ENCODE measurements at places on chromosomes 5 and 9.

DNA sequence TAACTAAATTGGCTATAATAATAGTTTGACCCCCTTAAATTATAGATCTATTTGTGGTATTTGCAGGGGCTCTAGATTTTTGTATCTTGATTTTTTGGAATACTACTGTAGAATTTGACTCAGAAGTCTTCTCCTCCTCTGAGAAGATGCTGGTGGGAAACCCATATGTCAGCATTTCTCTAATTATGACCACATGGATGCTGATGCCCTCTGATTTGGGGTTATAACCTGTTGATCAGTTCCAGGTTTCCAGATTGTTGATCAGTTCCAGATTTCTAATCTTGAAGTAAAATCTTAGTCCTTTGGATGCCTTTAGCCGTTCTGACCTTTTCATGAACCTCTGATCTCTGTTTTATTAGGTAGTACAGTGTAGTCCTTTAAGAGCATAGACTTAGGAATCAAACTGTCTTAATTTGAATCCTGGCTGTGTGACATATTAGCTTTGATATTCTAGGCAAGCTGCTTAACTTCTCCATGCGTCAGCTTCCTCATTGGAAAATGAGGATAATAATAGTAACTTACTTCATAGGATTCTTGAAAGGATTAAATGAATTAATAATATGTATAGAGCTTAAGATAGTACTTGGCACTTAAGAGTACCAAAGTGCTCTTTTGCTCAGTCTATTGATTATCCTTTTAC lies 8.1 kb downstream of the FSD1L start:
- DNase-seq: no peak

DNA sequence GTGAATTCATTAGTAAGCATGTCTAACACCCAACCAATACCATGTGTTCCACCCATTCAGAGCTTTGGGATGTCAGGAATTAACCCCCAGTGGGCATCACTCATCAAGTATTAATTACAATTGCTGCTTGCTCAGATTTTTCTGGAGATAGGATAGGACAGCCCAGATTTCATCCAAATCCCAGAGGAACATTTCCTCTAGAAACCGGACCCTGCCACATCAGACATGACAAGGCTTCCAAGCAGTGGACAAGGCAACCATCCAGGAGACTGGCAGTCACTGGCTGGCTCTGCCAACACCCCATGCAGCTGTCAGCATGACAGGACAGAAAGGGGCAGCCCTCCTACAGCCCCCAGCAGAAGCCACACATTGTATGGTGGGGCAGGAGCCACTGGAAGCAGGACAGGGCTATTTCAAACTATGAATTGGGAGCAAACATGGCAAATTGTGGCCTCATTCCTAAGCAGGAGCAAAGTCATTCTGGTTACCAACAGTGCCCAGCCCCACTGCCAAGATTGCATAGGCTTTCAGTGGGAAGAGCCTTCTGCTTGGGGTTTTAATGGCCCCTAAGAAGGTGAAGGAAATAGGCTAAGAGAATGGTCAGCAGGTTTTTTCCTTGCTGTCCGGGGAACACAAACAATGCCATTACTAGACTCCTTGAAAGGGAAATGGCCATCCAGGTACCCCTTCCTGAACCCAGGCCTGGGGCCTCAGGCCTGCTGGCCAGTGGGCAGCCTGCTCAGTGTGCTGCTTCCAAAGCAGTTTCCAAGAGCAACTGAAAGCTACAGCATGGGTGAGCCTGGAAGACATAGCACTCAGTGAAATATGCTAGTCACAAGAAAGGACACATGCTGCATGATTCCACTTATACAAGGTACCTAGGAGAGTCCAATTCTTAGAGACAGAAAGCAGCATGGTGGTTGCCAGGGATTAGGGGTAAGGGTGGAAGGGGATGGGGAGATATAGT lies 294.7 kb upstream of the SLC30A5 start:
- no peak for DNase-seq

- DNase-seq: no peak
These were observed 61.9 kb downstream of the SNX24 start for GRCh38 chr5:122907276-122907675.

DNA sequence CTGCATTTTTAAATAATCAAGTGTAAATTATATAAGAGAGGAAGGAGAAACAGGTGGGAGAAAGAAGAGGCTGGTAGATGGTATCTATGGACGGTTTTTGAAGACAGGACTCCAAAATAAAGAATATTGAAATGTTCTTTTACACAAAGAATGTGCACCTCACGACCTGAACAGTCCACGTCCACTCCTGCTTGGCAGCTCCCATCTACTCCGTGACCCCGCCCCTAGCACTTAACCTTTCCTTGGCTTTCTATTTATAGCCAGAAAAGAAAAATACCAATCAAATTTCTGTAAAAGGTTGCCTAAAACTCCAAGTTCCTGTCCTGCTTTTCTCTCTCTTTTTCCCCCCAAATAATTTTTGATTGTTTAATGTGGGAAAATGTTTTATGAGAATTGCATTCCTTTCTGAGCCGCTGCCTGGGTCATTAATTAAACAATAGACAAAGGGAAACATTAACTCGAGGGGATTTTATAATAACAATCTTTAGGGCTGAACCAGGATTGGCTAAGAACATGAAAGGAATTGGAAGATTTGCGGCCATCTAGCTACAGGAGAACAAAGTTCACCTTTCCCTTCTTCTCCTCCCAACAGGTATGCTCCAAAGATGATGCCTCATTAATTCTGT lies 173.6 kb upstream of the MAP3K1 start:
- no peak for DNase-seq

DNA sequence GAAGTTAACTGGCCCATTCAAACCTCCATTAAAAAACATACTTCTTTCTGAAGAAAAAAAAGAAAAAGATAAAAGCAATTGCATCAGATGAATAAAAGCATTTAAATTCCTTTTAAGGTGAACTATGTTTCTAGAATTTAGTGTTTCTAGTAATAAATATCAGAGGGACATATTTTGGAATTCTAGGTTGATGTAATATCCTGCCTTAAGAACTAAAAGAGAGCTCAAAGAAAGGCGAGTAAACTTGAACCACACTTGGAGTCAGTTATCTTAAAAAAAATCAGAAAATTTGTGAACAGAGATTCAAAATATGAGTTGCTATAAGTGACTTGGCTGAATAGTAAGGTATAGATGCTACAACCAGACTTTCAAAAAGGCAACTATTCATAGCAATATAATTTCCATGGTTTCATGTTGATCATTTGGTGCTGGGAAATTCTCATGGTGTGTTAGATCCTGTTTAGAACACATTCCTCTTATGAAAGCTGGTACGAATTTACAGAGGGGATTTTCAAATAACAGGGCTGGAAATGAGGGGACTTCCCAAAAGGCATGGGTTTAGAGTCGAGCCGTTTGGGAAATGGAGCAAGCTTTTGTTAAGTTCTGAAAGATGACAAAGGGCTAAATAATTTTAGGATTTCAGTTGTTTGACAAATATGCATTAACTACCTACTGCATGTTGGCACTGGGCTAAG lies 37.6 kb upstream of the RAI14 start:
- no peak for DNase-seq

DNA sequence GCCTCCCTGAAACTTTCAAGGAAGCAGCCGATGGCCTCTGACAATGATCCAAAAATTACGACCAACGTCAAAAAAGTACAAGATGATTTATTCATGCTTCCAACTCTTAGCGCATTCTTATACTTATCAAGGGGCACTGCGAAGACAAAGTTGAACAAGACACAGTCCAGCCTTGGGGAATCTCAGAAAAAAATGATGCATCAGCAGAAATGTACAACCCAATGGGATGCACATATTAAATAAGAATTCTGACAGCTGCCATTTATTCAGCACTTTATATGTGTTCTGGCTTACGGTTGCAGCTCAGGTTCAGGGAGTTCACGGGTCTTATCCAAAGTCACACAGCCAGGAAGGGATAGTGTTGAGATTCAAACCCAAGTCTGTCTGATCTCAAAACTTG lies 96.0 kb upstream of the CPLX2 start:
- no peak for DNase-seq

- no peak for DNase-seq
These were observed 65.2 kb upstream of the SLC25A51 start for GRCh38 chr9:37969130-37969529.

- DNase-seq: no peak
These were observed 238.5 kb downstream of the KDM4C start for GRCh38 chr9:6996061-6996854.

GRCh38 chr5:135508496-135509005 lies 27.2 kb downstream of the NEUROG1 start:
- DNase-seq: no peak

DNA sequence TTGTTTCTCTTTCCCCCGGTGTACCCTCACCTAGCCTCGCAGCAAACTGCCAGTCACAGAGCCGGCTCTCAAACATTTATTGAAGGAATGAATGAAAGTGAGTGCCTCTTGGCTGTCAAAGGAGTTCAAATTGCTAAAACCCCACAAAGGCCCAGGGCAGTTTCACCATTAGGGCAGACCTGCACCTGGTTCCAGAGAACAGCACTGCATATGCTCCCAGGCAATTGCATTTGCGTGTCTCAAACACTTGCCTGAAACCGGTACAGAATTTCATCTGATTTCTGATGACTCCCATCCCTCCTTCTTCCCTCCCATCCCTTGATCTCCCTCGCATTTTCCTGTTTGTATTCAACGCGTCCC lies 165.6 kb upstream of the ZNF462 start:
- no peak for DNase-seq

GRCh38 chr9:92746567-92747458 lies 17.8 kb downstream of the BICD2 start:
- DNase-seq: no peak

GRCh38 chr5:98470747-98471146 lies 302.7 kb upstream of the RGMB start:
- no peak for DNase-seq

DNA sequence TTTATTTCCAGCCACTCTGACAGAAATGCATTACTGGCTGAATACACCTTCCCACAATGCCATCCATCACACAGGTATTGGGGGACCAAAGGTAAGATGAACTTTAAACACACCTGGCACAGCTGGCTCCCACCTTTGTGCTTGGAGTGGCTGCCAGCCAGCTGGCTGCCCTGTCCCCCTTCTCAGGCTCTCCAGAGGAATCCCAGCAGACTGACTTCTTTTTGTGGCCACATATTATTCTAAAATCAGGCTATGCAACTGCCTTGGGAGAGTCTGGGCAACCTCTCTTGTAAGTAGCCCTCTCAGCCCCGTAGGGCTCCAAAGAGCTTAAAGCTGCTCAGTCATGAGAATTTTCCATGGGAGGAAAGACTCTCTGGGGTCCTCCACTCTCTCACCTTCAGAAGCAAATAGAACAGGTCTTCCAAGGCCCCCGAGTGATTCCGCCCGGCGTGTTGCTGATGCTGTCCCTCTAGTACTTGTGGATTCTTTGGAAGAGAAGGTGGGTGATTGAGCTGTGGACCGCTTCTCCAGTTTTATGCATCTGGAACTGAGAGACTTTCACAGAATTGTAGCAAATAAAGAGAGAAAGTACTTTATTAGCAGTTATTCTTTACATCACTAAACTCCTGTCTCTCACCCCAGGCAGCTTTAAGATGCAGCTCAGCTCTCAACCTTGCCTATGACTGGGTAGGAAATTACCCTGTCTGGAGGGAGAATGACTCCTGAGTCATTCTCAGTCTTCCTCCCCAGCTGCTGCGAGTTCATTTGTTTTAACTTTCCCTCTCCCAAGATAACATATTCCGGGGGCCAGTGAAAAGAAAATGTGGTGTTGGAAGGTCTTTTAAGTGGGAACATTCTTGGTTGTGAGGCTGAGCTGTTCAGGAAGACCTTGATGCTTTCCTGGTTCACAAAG lies 159.4 kb upstream of the PITX1 start:
- DNase-seq: no peak
